Thoracic aorta (tissue), 2 donors: ENCODE measurements at places on chromosomes 1 and 21. TPM values are rescaled to one million over a fixed set of nuclear protein-coding genes. Genes with fewer than 3 reads are reported as not detected.

- no peak for DNase-seq
Observed at GRCh38 chr1:226166341-226166740, 20.2 kb downstream of the ACBD3 start.

DNA sequence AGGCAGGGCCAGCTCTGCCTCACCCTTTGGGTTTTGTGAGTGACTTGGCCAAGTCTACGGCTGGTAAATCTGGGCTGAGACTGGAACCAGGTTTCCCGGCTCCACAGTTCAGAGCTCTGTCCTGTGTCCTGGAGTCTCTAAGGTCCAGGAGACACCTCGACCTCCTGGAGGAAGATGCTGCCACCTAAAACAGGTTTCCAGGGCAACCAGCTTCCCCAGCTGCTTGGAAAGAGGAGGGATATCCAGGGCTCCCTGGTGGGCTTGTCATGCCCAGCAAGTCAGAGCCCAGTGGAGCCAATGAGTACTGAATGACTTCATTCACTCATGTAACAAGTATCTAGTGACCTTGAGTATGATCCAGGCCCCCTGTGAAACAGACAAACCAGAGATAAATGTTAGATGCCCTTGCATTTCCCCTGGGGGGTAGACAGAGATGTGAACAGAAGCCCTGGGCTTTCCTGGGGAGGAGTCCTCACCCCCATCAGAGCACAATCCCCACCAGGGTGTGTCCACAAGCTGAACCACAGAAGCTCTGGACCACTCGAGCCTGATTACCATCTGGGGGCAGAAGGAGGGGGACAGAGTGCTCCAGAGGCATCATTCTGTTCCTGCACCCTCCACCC is 181.2 kb upstream of the RAB4A start:
- DNase-seq = no peak

DNA sequence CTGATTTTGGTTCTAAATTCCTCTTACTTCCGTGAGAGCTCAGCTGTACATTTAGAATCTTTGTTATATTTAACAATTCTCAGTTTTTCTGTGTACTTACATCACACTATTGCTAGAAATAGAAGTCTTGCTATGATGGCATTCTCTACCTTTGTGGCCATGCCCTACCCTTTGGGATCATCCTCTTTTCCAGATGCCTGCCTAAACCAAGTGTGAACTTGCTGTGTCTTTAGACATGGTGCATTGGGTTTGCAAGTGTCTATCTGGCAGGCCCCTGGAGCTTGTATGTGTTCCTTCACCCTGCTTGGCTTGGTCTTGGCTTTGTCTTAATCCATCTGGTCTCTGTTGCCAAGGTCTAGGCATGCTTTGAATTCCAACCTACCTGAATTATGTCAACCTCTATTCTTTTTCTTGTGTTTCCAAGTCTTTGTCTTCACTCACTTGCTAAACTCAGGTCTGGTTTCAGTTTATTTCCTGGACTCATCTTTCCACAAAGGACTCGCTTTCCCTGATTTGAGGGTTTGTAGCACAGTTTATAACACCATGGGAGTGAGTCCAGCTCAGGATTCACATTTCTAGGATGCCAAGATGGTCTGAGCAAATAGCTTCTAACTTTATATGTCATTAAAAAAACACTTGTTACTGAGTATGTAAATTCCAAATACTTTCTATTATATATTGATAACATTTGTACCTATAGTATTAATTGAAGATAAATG is 20.6 kb upstream of the APOBEC4 start:
- DNase-seq = no peak

GRCh38 chr1:82337635-82338034 is 536.9 kb downstream of the ADGRL2 start:
- no peak for DNase-seq

Gene PDXK
- total RNA-seq = 64.7 TPM
